ENCODE measurements at places on chromosomes 6 and 20. TPM values are rescaled to one million over a fixed set of nuclear protein-coding genes. Genes with fewer than 3 reads are reported as not detected.

The SOBP gene
- total RNA-seq, result 6.1 TPM

The LINC00237 gene
- not detected for total RNA-seq

The TTLL9 gene
- not detected for total RNA-seq

The RWDD2A gene
- 4.5 TPM for total RNA-seq

The TAAR5 gene
- not detected for total RNA-seq

The PGC gene
- total RNA-seq, result not detected

The MSH5 gene
- 43.8 TPM for total RNA-seq

The IBTK gene
- total RNA-seq, result 29.5 TPM

The CAGE1 gene
- not detected for total RNA-seq

The MCCD1 gene
- not detected for total RNA-seq

The HDGFL1 gene
- total RNA-seq, result not detected

The CLPSL1 gene
- not detected for total RNA-seq

The GDAP1L1 gene
- total RNA-seq, result not detected

The SLCO4A1 gene
- total RNA-seq, result 4.1 TPM

The HAO1 gene
- total RNA-seq, result not detected

The MPIG6B gene
- total RNA-seq, result not detected

The SLC35D3 gene
- total RNA-seq, result not detected

The ACSS1 gene
- 17.9 TPM for total RNA-seq

The COX7A2 gene
- 426 TPM for total RNA-seq

The LGSN gene
- not detected for total RNA-seq

The BPIFB2 gene
- not detected for total RNA-seq

The SLPI gene
- total RNA-seq, result not detected

The DOK5 gene
- total RNA-seq, result 5.7 TPM

The GPR6 gene
- total RNA-seq, result not detected

The ULBP2 gene
- total RNA-seq, result 7.0 TPM

The CDH22 gene
- total RNA-seq, result not detected

The CD93 gene
- 413 TPM for total RNA-seq

The CD24 gene
- 1.2 TPM for total RNA-seq

The BANF2 gene
- not detected for total RNA-seq

The CEP43 gene
- 19.0 TPM for total RNA-seq

The TRDN gene
- not detected for total RNA-seq

The C20orf204 gene
- total RNA-seq, result 5.8 TPM

The BLCAP gene
- total RNA-seq, result 74.1 TPM

The MLN gene
- not detected for total RNA-seq

The LY6G6F gene
- not detected for total RNA-seq

All from endothelial cell of umbilical vein (primary cell).